Smooth muscle cell of trachea (primary cell): ENCODE measurements at places on chromosomes 3 and 15. TPM values are rescaled to one million over a fixed set of nuclear protein-coding genes. Genes with fewer than 3 reads are reported as not detected.

ARGFX gene
- not detected in 2 replicates for total RNA-seq

ATR gene
- total RNA-seq, result 19.4 and 29.4 TPM in 2 replicates

FXR1 gene
- total RNA-seq, result 204 and 238 TPM in 2 replicates

AQR gene
- total RNA-seq, result 20.2 and 29.8 TPM in 2 replicates

AQP9 gene
- not detected in 2 replicates for total RNA-seq

PLA1A gene
- 0.33 TPM in 1 of 2 replicates, not detected in the other for total RNA-seq

CCR9 gene
- not detected in 2 replicates for total RNA-seq

BCL2A1 gene
- total RNA-seq, result 6.5 and 11.4 TPM in 2 replicates

GASK1A gene
- total RNA-seq, result 1.6 and 4.5 TPM in 2 replicates

ARHGEF3 gene
- 16.7 and 28.3 TPM in 2 replicates for total RNA-seq

MYO5A gene
- total RNA-seq, result 48.8 and 50.6 TPM in 2 replicates

GP9 gene
- not detected in 2 replicates for total RNA-seq

TPRA1 gene
- total RNA-seq, result 29.5 and 62.5 TPM in 2 replicates

CKMT1A gene
- total RNA-seq, result not detected in 2 replicates

NTRK3 gene
- under 0.01 and 0.17 TPM in 2 replicates for total RNA-seq

TRAT1 gene
- not detected in 2 replicates for total RNA-seq

AHSG gene
- total RNA-seq, result not detected in 2 replicates
